ENCODE measurements at places on chromosomes 11 and 22.

DNA sequence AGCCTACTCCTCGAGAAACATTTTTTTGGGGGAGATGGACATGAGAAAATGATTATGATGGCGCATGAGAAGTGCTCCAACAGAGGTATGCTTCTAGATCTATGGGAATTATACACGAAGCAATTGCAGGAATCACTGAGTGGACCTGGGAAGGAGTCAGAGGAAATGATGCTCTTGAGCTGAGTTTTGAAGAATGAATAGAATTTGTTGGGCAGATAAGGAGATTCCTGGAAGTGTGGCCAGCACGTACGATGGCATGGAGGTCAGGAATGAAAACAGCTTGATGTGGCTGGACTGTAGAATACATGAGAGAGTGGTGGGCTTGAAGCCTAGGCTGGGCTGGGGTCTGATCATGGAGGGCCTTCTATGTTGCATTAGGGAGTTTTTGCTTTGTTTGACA is 31.7 kb downstream of the ADAMTS15 start:
- DNase-seq, result no peak

GRCh38 chr11:124172101-124172500 is 11.0 kb upstream of the OR10D3 start:
- DNase-seq, result no peak

GRCh38 chr11:93988455-93988854 is 32.7 kb upstream of the HEPHL1 start:
- DNase-seq, result no peak

GRCh38 chr11:47377571-47378009 is 757 bp downstream of the SPI1 start:
- no peak for DNase-seq

- no peak for DNase-seq
These were observed 19.8 kb downstream of the SAA1 start for GRCh38 chr11:18285841-18286240.

- DNase-seq, result no peak
These were observed 18.4 kb downstream of the MAFF start for GRCh38 chr22:38220163-38220562.

DNA sequence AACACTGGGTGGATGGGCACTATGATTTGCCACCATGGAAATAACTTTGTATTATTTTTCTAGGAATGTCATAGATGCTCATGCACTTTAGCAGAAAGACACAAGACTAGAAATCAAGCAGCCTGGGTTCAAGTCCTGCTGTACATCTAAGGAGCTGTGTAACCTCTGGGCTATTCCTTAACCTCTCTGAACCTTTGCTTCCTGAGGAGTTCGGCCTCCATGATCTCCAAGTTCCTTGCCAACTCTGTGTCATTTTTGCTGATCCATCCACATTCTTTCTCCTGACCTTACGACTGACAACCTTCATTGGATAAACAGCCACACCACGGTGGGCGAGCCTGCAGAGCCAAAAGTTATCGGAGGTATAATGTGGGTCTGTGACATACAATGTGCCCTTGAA is 24.1 kb downstream of the ETS1 start:
- DNase-seq, result no peak

GRCh38 chr22:40997520-40997919 is 46.3 kb downstream of the RBX1 start:
- DNase-seq, result no peak

- DNase-seq, result peak; percentile 64
These were observed 396 bp downstream of the TEF start for GRCh38 chr22:41382098-41382578.

DNA sequence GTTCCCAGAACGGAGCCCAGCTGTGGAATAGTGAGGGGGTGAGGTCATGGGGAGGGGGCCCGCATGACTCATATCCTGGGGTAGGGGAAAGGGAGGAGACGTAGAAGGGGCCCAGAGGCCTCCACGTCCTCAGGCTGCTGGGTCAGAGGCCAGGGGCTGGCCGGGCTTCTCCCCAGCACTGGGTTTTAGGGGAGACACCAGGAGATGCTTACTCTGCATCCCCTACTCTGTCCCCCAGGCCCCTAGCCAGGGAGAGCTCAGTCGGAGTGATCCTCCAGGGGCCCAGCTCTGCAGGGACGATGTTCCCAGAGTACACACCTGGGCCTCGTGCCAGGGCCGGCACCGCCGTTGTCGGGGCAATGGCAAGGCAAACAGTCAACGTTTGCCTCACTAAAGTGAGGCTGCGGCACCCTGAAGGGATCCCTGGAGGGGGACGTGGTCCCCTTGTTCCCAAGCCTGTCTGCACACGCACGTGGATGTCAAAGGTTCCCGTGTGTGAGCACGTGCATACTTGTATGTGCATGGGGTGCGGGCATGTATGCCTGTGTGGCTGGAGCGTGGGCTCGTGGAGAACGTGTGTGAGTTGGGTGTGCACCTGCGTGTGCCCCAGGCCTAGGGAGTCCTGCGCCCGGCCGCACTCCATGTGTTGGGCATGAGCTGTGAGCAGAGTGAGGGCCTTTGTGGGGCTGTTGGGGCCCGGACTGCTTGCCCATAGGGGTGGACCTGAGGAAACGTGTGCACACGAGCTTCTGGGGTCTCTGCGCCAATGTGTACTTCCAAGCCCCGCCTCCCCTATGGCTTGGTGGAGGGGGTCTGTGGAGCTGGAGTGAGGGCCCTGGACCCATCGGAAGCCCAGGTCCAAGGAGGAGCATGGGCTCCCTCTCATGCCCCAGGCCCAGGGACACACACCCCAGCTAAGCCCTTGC is 14.2 kb downstream of the PRR33 start:
- no peak for DNase-seq

DNA sequence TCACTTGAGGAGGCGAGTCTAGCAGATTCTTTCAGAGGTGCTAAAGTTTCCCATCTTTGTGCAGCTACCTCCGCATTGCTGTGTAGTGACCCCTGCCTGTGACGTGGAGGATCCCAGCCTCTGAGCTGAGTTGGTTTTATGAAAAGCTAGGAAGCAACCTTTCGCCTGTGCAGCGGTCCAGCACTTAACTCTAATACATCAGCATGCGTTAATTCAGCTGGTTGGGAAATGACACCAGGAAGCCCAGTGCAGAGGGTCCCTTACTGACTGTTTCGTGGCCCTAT is 8.9 kb upstream of the SAMM50 start:
- no peak for DNase-seq

GRCh38 chr11:113840932-113841664 is 34.3 kb downstream of the USP28 start:
- DNase-seq, result no peak

- DNase-seq, result no peak
These were observed 27.0 kb downstream of the MS4A6A start for GRCh38 chr11:60155931-60156330.

DNA sequence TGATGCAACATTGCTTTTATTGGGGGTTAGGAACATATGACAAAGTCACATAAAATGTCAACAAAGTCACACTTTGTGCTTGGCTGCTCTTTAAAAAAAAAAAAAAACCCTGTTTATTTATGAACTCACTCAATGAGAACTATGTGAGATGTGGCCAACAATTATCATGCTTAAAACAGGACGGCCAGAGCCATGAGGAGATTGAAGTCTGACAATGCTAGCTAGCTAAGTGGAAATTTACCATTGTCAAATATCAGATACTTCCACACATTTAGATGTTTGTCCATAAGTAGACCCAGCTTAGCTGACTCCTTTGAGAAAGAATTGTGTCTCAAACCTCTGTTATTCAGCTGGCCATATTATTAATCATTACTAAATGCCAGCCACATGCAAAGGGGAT is 26.9 kb downstream of the BLID start:
- no peak for DNase-seq

GRCh38 chr11:30206249-30206996 is 24.4 kb upstream of the FSHB start:
- DNase-seq, result no peak

DNA sequence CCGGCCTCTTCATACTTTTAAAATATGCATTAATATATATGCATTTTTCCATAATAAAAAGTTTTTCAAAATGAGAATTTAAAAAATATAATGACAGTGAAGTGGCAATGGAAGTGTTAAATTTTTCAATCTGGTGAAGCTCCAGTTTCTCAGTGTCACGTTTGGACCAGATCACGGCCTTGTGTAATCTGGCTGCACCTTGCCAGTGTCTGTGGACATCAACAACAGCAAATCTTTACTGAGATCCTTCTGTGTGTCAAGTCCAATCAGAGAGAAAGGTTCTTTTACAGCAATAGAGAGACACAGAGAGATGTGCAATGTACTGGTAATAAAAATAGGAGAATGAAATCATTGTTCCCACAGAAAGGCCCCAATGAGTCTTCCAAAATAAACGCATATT is 49.8 kb upstream of the PAK1 start:
- no peak for DNase-seq

GRCh38 chr11:75547177-75547576 is 14.9 kb upstream of the SERPINH1 start:
- DNase-seq, result no peak

DNA sequence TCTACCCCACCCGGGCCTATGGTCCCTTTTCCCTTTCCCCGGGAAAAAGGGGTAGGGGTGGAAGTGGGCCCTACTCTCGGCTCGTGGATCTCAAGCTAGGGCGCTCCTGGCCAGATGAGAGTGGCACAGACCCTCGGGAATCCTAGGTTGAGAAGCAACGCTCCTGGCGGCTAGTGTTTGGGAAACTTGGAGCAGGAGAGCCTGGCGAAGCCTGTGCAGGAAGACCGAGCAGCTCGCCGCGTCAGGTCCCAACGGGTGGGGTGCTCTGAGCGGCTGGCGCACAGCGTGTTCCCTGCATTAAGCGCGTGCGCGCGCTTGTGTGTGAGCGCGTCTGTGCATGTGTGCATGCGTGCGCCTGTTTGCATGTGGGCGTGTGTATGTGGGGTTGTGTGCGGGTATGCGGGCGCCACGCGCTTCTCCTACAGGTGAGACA is 7.1 kb upstream of the FLI1 start:
- DNase-seq, result peak; percentile 65

GRCh38 chr11:67517784-67518552 is 5.3 kb downstream of the CABP2 start:
- no peak for DNase-seq

DNA sequence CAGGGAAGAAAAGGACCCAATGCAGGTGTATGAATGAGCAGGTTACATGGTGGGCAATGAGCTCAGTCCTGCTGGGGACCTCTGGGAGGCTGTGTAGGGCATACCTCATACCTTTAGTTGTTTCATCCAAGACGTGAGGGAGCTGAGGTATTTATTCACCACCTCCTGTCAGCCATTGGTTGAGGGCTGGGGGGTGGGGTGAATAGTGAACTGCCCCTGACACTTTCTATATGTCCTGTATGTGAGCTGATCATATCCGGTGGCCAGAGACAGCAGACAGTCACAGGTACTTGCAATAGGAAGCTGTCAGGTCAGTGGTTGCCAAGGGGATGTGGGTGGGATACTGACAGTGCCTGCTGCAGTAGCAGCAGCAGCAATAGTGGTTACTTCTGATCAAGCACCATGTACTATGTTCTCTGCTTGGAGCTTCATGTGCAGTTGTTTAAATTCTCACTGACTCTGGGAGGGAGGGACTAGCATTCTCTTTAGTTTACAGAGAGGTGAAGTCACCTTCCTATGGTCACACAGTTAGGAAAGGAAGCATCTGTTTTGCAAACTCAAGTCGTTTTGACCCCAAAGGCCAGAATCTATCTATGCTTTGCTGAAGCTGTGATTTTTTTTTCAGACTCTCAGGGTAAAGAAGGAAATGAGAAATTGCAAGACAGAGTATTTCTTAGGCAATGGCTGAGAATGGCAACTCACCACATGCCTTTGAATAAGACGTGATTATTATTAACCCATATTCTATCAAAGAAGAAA is 54.0 kb downstream of the MIAT start:
- DNase-seq, result no peak

GRCh38 chr11:65213322-65214211 is 31.8 kb downstream of the CAPN1 start:
- peak; percentile 41 for DNase-seq

- DNase-seq, result peak; percentile 48
These were observed 389 bp downstream of the MICALL1 start for GRCh38 chr22:37906364-37907008.

- no peak for DNase-seq
These were observed 44.3 kb downstream of the PTPRJ start for GRCh38 chr11:48024635-48025071.

- DNase-seq, result no peak
These were observed 34.0 kb upstream of the P4HA3 start for GRCh38 chr11:74345420-74345819.

DNA sequence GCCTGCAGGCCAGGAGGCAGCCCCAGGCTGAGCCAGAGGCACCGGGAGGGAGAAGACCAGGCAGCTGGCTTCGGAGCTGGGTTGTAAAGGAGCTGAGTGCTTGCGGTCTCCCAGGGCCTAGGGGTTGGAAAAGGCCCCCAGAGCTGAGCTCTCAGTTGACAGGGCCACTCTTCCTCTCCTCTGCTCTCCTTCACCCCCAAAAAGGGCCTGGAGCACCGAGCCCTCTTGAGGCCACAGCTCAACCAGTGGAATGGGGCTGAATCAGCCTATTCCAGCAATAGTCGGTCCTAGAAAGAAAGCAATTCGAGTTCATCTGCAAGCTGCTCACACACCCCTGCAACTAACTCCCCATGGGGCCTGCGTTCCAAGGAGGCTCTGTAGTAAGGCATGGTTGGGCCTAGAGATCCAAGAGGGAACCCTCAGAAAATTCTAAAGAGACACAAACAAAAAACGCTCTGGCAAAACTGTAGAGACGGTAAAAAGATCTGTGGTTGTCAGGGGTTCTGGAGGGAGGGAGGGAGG is 205.0 kb downstream of the BUD13 start:
- DNase-seq, result no peak

GRCh38 chr22:33073989-33074418 is 15.8 kb upstream of the SYN3 start:
- DNase-seq, result no peak

GRCh38 chr11:66429983-66430602 is 8.6 kb downstream of the MRPL11 start:
- peak; percentile 86 for DNase-seq

- no peak for DNase-seq
These were observed 32.8 kb upstream of the FGF3 start for GRCh38 chr11:69852056-69852455.

DNA sequence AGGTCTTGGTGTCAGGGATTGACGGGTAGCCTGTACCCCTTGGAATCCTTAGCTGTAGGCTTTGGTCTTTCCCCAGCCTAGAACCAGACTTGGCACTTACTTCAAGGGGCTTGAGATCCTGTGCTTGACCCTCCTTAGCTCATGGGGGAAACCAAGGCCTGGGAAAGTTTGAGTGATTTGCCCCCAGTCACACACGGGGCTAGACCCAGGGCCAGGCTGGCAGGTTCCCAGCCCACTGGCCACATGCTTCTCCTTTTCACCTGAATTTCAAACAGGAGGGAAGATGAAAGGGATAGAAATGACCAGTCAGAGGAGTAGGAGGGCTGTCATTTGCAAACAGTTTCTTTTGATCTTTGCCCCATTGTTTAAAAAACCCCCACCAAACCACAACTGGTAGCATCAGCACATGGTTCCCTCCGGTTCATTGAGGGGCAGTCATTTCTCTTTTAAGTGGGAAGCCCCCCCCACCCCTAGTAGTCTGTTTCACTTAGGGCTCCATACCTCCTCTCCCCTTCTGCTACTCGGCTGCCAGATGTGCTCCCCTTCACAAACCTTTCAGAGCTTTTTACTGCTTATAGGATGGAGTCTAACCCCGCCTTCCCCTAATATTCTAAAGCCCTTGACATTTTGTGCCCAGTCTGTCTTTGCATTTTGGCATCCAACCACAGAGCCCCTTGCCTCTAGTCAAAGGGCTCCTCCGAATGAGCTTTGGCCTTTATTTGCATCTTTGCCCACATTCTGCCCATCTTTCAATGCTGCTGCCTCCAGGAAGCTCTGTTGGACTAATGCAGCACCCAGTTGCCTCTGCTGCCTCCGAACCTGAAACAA is 37.6 kb downstream of the ZNRF3 start:
- DNase-seq, result no peak

Data from activated naive CD8-positive, alpha-beta T cell treated with anti-CD3 and anti-CD28 coated beads, Interleukin-2, amount 50 U/mL, for 24 hours (primary cell).